SJSA1 (cell line): ENCODE measurements at places on chromosomes 1 and 21.

- no peak for DNase-seq
These were observed 19.2 kb upstream of the ID3 start for GRCh38 chr1:23578311-23578996.

GRCh38 chr1:219958875-219959417 is 30.6 kb upstream of the SLC30A10 start:
- DNase-seq: no peak

DNA sequence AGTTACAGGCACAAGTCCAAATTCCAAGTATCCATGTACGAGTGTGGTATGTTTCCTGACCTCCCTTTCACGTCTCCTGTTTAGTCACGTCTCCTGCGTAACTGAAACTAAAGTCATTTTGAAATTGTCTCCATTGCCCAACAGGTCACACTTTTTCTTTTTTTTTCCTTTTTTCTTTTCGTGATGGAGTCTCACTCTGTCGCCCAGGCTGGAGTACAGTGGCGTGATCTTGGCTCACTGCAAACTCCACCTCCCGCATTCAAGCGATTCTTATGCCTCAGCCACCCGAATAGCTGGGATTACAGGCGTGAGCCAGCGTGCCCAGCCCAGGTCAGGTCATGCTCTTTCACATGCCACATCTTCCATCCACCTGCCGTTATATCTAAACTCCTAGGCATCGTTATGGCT is 38.2 kb downstream of the L1TD1 start:
- no peak for DNase-seq

DNA sequence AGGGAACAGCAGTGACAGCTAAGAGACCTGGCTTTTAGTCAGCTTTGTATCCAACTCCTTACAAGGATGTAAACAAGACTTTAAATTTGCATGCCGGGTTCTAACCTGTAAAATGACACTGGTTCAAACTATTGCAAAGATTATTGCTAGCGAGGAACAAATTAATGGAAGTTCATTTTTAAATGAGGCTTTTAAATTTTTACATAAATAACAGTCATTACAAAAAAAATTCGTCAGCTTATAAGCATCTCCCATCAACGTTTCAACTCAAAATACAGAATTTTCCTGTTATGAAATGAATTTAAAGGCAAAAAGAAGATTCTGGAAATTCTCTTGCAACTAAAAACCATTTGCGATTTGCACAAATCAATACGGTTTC is 668 bp downstream of the KIF14 start:
- no peak for DNase-seq

- no peak for DNase-seq
These were observed 55.3 kb downstream of the CACHD1 start for GRCh38 chr1:64525116-64525686.

DNA sequence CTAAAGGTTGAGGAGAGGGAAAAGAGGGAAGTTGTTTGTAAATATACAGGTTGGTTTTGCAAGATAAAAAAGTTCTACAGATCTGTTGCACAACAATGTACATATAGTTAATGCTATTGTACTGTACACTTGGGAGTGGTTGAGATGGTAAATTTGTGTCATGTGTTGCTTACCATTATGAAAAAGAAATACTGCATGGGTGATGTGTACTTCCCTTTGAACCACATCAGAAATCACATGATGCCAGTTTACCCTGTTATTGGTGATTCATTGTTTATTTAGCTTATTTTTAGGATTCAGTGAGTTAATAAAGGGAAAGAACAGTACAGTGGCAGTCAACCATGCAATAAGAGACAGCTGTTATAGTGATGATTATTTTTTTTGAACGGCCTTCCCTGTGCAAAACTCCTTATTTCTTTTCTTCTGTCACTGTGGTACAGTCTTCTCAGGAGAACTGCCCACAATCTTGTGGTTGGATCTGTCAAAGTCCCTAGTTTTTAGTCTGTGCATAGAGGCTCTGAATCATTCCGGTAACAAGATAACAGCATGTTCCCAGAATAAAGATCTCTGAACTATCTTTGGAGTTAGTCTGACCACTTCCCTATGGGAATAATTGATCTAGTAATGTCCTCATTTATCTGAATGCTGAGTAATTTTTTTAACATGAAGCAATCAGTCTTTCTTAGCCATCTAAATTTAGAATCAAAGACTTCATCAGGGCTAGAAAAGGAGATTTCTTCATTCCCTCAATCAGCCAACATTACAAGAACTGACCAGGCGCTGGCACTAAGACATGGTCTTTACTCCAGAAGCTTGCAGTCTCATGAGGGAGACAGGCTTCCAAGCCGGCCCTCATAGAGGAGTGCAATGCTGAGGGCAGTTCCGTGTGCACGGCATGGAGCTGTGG is 84.2 kb downstream of the SH3GLB1 start:
- DNase-seq: no peak

DNA sequence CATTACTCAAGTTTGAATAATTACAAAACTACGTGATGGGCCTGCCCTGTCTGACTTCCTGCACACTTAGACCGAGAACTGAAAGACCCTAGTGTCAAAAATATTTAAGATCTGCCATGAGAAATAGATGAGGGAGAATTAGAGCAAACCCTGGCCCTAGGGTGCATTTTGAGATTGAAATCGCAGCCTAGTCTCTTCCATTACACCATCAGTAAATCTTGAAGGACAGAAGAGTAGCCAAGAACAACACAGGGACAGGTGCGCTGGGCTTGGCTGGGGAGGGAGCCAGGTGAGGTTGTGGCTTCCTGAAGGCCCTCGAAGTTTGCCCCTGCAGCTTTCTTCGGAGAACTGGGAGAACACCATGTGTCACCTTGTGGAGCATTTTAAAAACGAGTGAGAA is 36.7 kb upstream of the KIF26B start:
- DNase-seq: no peak

DNA sequence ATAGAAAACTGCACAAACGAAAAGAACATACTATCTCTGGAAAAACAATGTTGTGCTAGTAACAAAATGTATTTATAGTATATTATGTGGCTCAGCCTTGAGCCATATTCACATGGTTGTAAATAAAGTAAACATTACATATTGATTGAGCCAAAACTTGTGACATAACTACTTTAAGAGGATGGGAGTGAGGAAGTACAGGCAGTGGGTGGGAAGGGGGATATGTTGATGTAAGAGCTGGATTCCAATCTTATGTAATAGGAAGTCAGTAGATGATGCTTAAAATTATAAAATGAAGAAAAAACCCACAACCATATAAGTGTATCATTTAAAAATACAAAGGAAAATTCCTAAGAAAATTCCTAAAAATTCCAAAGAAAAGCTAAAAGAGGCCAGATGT is 42.7 kb downstream of the RHOU start:
- no peak for DNase-seq

DNA sequence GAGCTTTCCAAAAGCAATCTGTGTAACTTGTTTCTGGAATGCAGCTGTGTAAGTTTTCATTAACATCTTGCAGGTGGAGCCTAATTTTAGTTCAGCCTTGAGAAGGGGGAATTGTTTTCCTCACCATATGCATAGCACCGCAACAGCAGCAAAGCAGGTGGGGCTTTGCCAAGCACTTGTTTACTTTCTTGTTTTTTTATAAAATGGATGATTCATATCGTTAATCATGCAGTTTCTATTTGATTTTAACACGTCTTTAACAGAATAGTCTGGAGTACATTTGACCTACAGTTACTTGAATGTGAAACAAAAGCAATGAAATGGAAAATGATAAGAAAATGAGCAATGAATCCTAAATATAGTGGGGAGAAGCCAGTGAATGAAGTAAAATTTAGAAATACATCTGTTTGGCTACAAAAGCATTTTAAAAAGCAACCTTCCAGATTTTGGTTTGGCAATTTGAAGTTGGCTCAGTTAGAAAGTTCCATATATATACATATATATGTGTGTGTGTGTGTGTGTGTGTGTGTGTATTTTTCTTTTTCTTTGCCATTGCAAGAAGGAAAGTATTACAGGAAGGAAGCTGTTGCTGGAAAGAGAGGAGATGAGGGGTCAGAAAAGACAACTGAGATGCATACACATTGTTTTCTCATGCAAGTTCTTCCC is 119.0 kb upstream of the ADGRL2 start:
- no peak for DNase-seq

DNA sequence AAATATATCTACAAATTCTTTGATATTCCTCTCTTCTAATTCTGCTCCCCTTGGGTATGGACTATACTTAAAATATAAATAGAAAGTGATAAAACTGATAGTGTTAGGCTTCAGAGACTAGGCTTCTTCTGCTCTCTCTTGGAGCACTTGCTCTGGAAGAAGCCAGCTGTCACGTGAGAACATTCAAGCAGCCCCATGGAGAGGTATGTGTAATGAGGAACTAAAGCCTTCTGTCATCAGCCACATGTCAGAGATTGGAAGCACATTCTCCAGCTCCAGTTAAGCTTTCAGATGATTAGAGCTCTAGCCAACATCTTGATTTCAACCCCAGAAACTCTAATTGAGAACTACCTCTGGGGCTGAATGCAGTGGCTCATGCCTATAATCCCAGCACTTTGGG is 34.3 kb downstream of the XKR8 start:
- no peak for DNase-seq

DNA sequence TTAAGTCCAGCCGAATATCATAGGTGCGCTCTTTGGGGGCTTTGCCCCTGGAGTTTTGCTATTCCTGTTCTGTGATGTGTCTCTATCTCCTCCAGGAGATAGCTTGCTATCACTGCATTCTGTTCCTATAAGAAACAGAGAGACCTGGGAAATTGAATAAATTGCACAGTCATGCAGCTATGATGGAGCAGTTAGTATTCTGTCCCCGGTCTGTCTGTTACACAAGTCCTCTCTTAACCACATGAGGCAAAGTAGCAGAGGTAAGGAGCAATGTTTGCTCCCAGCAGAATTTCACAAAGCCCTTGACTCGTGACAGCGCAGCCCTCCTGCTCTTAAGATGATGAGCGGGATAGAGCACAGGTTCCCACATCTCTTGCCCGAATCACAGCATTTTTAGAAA is 63.9 kb upstream of the GRHL3 start:
- no peak for DNase-seq

DNA sequence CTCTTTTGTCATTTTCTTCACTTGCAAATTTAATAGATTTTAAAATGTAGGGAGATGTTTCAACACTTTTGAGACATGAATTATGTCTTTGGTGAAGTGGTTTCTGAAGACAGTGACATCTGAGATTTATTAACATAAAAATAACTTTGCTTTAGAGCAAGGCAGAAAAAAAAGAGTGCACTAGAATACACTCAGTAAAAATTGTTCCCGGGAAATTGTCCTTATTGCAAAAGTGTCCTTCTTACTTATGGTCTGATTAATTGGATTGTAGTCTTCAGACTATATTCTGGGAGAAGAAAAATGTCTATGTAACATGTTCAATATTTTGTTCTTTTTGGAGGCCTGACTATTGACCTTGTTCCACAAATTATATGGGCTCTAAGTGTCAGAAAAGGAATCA is 468.5 kb downstream of the NCAM2 start:
- no peak for DNase-seq

GRCh38 chr1:58821309-58821708 is 37.5 kb upstream of the JUN start:
- no peak for DNase-seq

- DNase-seq: no peak
These were observed 24.0 kb upstream of the ADAM30 start for GRCh38 chr1:119920104-119920968.

DNA sequence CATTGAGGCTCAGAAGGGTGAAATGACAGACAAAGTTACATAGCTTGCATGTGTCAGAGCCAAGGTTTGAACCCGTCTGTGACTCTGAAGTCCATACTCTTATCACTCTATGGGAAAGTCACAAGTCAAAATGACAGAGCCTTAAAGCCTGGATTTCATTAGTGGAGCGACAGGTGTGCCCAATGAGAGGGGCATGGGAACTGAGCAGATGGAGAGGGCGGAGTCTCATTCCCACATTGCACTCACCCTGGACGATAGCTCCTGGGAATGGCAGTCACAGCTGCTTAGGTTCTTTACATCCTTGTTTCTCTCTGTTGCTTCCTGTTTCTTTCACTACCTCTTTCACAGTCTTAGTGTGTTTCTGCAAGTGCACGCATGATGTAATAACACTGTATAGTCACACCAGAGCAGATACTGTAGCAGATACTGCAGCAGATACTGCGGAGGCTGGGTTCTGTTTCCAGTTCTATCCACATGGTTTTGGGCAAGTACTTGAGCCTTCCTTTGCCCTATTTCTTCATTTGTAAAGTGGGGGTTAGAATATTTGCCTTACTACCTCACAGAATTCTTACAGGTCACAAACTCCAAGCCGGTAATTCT is 127.2 kb downstream of the ZSCAN20 start:
- no peak for DNase-seq

- no peak for DNase-seq
These were observed 9.8 kb downstream of the SSBP3 start for GRCh38 chr1:54396261-54396933.

DNA sequence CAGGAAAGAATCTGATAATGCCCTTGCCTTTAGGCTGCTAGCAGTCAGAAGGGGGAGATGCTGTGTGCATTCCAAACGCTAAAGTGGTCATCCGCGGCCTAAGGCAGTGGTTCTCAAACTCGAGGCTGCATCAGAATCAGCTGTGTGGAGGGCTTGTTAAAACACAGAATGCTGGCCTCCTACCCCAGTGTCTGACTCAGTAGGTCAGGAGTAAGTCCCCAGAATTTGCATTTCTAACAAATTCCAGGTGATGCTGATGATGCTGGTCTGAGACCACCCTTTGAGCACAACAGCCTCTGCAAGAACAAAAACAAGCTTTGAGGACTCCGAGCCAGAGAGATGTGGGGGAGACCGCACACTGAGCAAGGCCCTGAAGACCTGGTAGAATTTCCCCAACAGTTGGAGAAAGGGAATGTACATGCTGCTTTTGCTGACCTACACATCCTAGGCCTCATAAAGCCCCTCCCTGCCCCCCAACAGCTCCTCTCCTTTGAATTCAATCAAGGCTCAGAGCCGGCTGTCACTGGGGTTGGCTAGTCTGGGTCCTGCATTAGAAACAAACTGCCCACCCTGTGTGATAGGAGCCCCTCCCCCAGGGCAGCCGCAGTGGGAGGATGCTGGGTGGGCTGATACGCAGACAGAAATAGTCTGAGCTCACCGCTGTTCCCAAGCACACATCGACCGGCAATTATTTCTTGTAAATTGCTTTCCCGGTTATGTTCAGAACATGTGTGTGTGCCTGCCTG is 27.1 kb downstream of the SHISAL2A start:
- peak; percentile 97 for DNase-seq

GRCh38 chr1:170470121-170470520 is 61.8 kb upstream of the GORAB start:
- DNase-seq: no peak

- no peak for DNase-seq
These were observed 119.5 kb upstream of the HOOK1 start for GRCh38 chr1:59695252-59695651.

DNA sequence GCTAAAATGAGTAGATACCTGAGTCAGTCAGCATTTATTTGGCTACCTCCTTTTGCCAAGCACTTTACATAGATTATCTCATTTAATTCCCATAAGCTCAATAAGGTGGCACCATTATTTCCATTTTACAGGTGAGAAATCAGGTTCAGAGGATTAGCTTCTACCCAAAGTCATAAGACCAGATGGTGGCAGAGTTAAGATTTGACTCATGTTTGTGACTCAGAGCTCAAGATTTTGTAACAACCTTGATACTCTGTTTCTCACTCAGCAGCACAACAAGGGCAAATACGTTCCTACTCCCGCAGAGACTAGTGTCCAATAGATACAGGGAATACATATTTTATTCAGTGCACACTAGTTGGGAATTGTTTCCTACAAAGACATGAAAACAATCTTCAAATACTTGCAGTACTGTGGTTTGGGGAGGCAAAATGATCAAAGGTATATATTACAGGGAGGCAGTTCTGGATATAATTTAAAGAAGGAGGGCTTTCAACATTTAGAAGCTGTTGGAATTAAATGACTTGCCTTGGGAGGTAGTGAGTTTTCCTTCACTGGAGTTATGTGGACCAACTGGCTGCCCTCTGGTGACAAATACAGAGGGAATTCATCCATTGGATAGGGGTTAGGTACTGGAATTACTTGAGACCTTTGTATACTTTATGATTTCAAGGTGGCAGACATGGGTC is 3.6 kb downstream of the LEPR start:
- peak; percentile 71 for DNase-seq
